Bladder microvascular endothelial cell (primary cell): ENCODE measurements at places on chromosomes 5 and 9. TPM values are rescaled to one million over a fixed set of nuclear protein-coding genes. Genes with fewer than 3 reads are reported as not detected.

The WDR31 gene
- total RNA-seq, result 0.49 and 0.63 TPM in 2 replicates

The GRXCR2 gene
- not detected in 2 replicates for total RNA-seq

The PCDHGA6 gene
- 1.5 and 4.1 TPM in 2 replicates for total RNA-seq

The GLRA1 gene
- not detected in 2 replicates for total RNA-seq

The INSL6 gene
- 0.13 TPM in 1 of 2 replicates, not detected in the other for total RNA-seq

The GOLM1 gene
- total RNA-seq, result 35.1 TPM in 2 replicates

The GBGT1 gene
- total RNA-seq, result 0.32 and 40.5 TPM in 2 replicates

The C5orf58 gene
- not detected in 2 replicates for total RNA-seq

The FBXO10 gene
- 8.4 and 15.5 TPM in 2 replicates for total RNA-seq

The ADRA1B gene
- total RNA-seq, result under 0.01 and 0.76 TPM in 2 replicates

The HSPA4 gene
- 55.2 and 139 TPM in 2 replicates for total RNA-seq

The PCDHA13 gene
- not detected in 2 replicates for total RNA-seq

The PPP1R26 gene
- total RNA-seq, result 11.5 and 17.8 TPM in 2 replicates

The BTNL8 gene
- not detected in 2 replicates for total RNA-seq

The PCDHGB5 gene
- total RNA-seq, result 8.1 and 23.0 TPM in 2 replicates

The CERT1 gene
- 22.2 and 57.1 TPM in 2 replicates for total RNA-seq

The DRD1 gene
- total RNA-seq, result under 0.01 TPM in 1 of 2 replicates, not detected in the other

The PRR7 gene
- 1.6 TPM in 2 replicates for total RNA-seq
